ENCODE measurements at places on chromosomes 2 and 18.

- no peak for DNase-seq
Observed at GRCh38 chr2:41729800-41730364, 317.9 kb upstream of the PKDCC start.

GRCh38 chr2:65062843-65063825 lies 6.9 kb downstream of the CEP68 start:
- DNase-seq: peak; percentile 76

GRCh38 chr2:221513232-221513631 lies 58.9 kb downstream of the EPHA4 start:
- DNase-seq: no peak

DNA sequence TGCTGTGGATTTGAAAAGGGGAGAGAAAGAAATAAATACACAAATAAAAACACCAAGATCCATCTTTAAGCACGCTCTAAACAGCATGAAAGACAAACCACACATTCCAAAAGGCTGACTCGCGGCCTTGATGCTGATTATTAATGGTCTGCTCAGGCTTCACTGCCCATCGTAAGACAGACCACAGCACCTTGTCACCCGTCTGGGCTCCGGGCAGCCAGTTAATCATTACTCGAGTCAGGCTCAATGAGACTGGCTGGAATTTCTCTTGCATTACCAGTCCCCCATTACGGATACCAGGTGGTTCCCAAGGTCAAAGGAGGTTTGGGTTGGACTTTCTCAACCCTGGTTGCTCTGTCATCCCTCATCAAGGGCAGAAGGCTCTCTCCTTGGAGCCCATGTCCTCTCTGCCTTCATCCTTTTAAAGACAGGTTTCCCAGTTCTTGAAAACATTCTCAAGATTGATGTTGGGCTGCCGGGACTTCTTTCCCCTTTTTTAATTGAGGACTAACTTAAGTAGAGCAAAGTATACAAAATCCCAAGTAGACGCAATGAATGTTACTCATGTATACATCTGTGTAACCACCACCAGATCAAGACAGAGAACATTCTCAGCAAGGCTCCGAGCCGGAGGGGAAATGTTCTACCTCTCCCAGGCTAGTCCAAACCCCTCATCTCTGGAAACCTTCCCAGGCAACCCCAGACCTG lies 8.1 kb downstream of the SMAD7 start:
- no peak for DNase-seq

All from lower leg skin (tissue), 4 donors.